ENCODE measurements at places on chromosomes 13 and 19. TPM values are rescaled to one million over a fixed set of nuclear protein-coding genes. Genes with fewer than 3 reads are reported as not detected.

STARD13 gene
- 2.1 TPM for total RNA-seq

CEACAM16 gene
- total RNA-seq: not detected

GADD45B gene
- total RNA-seq: 13.5 TPM

DZIP1 gene
- total RNA-seq: 33.6 TPM

DNA sequence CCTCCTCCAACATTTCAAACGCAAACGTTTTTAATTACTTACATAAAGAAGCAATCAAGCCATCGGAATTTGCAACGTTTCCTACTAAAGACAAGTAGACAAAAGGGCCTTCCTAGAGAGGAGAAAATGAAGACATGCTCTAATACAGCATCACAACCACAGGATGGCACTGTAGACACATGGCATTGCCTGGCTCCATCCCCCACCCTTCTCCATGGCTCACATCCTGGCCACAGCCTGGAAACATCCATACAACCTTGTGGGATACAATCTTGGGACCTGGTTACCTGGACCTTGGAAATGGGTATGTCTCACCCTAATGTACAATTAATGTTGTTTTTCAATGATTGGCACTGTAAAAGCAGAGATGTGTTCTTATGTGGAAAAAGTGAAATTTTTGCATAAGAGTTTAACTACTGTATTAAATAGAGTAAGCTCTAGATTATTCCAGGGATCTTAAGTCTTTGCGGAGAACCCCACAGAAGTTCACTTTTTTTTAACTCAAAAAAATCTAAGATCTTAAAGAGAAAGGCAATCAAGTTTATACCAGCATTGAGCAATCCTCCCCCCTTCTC lies 21.5 kb downstream of the EBPL start:
- DNase-seq: peak; percentile 72

- peak; percentile 38 for DNase-seq
These were observed 349.2 kb upstream of the ARGLU1 start for GRCh38 chr13:106917024-106917571.

- no peak for DNase-seq
These were observed 17.1 kb downstream of the ZNRF4 start for GRCh38 chr19:5472286-5472685.

DNA sequence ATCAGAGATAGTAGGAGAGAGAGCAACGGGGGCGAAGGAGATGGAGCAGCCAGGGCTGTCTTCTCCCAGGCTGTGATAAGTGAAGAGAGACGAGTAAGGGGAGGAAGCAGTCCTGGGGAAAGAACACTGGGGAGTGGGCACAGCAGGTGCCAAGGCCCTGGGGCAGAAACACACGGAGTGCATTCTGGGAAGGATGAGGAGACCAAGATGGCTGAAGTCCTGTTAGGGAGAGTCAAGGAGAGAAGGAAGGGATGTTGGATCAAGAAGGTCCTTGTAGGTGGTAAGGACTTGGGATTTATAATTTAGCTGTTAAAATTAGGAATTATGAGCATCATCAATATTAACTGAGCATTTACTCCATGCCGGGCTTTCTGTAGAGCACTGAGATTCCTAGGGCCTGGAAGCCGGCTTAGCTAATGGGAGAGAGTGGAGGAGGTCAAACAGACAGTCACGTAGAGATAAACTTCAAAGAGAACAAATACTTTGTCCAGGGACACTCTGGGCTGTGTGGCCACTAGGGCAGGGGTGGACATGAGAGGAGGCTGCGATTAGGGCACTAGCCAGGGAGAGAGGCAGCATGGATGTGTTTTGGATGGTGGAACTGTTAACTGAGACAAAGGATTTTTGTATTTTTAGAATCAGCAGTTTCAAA lies 134.2 kb upstream of the PEG3 start:
- no peak for DNase-seq

GRCh38 chr13:45737571-45738017 lies 35.5 kb downstream of the CBY2 start:
- DNase-seq: peak; percentile 65

GRCh38 chr13:28607187-28607955 lies 51.6 kb upstream of the POMP start:
- DNase-seq: no peak

- no peak for DNase-seq
These were observed 113.7 kb upstream of the SLITRK1 start for GRCh38 chr13:83995930-83996329.
